ENCODE measurements at places on chromosomes 4 and X.

GRCh38 chrX:115018944-115019343 is 1.5 kb upstream of the IL13RA2 start:
- DNase-seq = no peak

GRCh38 chr4:73918058-73918457 is 48.9 kb downstream of the CXCL1 start:
- DNase-seq = no peak

GRCh38 chr4:38674258-38675144 is 10.5 kb downstream of the KLF3 start:
- DNase-seq = no peak

- DNase-seq = no peak
Observed at GRCh38 chr4:84938316-84938715, 28.2 kb downstream of the WDFY3 start.

DNA sequence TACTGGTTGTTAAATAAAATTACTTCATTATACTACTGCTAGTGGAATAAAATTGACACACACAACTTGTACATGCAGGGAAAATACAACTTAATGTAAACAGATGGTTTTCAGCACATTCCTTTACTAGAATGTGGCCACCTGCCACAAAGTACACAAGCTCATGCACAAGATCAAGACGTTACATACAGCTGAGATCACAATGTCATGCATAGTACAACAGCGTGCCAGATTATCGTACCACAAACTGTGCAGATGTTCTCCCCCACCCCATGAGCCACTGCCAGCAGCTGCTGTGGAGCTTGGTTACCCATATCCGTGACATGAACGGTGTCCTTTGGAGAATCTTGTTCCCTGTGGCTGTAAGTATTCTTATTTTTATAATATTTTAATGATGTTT is 27.7 kb downstream of the FBXO8 start:
- no peak for DNase-seq

DNA sequence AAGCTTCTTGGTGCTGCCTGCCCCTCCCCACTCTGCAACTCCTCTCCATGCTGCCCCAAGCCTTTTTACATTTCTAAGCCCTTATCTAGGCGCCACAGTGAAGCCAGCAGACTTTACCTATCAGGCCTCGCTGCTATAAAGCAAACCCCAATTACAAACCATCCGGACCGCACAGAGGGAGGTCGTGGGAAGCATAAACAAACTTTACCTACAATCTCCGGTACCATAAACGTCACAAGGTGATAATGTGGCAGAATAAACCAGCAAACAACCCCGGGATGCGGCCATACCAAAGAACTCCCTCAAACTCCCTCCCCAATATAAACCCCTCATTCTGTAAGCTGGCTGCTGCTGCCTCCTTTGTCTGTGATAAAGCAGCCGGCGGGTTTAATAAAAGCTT is 54.0 kb upstream of the ZCCHC13 start:
- no peak for DNase-seq

DNA sequence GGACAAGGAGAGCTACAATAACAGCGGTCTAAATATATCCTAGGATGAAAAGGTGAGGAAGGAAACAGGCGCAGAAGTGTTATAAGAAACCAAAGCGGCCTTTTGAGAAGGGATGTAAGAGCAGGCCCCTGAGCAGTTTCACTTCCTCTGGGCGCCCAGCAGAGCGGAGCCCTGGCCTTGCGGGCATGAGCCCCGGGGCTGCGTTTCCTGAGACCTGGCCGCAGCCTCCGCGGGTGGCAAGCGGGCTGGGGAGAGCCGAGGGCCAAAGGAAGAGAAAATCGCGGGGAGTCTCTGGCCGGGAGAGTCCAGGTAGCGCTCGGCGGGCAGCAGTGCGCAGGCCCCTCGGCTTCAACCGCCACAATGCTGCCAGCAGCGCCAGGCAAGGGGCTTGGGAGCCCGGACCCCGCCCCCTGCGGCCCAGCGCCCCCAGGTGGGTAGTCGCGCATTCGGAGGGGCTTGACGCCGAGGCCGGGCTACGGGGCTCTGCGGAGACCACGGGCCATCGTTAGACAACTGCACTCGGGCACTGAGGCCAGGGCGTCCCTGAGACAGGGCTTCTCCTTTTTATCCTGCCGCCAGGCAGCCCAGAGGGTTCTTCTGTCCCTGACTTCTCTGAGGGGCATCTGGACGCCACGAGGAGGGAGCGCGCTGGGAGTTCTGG is at the start of gene BANK1:
TSS of gene BANK1 (plus strand) at position 210 of the 661 bp plus-strand sequence. CDS start at position 361, 151 bp downstream.
- no peak for DNase-seq

GRCh38 chr4:10024303-10024702 is 3.0 kb upstream of the SLC2A9 start:
- no peak for DNase-seq

- DNase-seq = no peak
Observed at GRCh38 chrX:67613366-67613765, 69.5 kb downstream of the AR start.

DNA sequence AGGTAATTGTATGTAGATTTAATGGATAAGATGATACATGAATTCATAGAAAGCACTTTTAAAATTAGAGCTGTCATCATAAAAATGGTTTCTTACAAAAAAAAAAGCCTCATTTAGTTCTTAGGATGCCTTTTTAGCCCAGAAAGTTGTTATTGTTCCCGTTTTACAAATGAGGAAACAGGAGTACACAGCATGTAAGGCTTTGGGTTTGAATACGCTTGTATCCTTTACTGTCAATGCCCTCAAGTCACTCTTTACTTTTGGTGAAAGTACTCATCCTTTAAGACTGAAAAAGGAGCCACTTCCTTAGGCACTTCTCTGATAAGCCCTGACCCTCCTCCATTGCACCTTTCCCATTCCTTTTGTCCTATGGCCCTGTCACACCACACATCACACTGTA is 4.9 kb downstream of the EREG start:
- DNase-seq = no peak

- no peak for DNase-seq
Observed at GRCh38 chr4:37197899-37198298, 46.6 kb upstream of the NWD2 start.

DNA sequence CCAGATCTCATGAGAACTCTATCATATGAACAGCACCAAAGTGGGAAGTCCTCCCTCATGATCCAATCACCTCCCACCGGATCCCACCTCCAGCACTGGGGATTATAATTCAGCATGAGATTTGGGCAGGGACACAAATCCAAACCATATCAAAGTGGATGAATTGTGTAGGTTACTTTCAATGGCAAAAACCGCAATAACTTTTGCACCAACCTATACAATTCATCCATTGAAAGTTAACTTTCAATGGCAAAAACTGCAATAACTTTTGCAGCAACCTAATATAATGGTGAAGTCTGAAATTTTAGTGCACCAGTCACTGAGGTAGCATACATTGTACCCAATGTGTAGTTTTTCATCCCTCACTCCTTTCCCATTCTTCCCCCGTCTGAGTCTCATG is 16.6 kb downstream of the STK32B start:
- no peak for DNase-seq

DNA sequence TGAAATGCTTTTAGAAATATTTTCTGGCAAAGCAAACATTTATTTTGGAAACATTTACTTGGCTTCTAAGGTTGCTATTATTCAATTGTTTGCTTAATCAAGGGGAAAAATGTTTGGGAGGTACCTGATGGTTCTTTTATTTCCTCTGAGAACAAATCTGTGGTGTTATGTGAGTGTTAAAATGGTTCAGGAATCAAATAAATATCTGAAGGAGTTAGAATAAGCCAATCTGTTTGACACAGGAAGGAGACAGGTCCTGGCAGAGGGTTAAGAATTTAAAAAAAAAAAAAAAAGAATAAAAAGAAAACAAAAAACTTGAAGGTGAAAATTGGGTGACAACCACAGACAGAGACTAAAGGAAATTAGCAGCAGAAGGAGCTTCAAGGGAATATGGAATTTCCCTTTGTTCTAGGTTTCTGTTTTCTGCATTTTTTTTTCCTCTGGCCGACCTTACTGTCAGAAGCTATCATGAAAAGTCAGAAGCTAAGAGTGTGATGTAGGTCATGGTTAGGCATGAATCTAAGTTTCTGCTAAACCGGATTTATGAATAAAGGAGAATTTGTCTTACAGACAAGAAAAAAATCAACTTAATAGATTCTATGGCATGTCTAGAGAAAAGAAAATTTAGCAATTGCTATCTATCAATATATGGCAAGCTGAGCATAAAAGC is 78.6 kb upstream of the PNPLA4 start:
- DNase-seq = no peak

DNA sequence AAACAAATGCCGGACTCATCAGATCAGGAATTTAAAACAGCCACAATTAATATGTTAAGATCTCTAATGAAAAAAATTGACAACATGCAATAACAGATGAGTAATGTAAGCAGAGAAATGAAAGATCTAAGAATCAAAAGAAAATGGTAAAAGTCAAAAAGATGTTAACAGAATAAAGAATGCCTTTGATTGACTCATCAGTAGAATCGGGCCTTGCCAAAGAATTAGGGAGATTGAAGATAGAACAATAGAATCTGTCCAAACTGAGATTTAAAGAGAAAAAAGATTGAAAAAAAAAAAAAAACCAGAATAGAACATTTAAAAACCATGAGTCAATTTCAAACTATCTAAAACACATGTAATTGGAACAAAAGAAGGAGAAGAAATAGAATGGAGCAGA is 25.9 kb upstream of the GUCY1A1 start:
- no peak for DNase-seq
